Stimulated activated CD4-positive, alpha-beta T cell treated with anti-CD3 and anti-CD28 coated beads, Interleukin-12 subunit alpha, Interleukin-12 subunit beta, amount 100 ng/mL, for 24 hours (primary cell): ENCODE measurements at places on chromosomes 16 and 17.
A peak's percentile ranks its signal among the peaks of the same experiment; 100 is the strongest.

DNA sequence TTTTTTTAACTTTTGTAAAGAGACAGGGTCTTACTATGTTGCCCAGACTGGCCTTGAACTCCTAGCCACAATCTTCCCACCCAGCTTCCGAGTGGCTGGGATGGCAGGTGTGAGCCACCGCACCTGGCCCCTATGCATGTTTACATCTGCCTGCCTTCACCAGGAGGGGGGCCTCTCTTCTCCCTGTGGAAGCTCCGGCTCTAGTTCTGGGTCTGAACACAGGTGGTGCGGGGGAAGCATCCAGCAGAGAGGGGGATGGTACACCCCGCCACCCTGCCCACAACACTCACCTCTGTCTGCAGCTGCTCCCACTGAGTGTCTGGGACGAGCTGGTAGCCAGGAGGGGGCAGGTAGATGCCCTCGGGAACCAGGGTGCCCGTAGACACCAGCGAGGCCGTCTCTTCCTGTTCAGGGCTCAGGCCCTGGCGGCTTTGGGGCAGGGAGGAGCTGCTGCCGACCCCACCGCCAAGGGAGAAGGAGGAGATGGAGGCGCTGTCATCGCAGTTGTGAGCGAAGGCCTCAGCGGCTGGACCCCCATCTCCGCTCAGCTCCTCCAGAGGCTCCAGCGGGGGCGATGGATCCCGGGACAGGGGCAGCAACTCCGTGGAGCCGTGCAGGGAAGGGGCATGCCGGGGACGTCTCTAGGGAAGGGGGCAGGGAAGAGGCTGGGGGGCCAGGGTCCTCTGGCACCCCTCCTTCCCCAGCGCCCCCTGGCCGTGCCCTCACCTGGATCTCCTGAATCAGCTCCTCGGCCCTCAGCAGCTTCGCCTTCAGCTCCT lies 10.9 kb downstream of the RABEP2 start:
- no peak for DNase-seq

DNA sequence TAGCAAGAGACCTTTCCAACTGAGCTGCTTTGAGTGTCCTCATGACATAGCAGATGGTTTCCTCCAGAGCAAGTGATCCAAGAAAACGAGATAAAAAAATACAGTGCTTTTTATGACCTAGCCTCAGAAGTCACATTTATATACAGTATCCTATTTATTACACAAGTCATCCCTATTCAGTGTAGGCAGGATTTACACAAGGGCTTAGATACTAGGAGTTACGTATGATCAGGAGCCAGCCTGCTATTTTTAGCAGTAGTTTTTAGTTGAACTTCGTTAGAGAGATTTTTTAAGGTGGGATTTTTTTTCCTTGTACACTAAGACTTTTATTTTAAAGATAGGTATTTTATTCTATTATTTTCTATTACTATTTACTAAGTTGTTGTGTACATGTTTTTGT lies 58.4 kb downstream of the PHKB start:
- DNase-seq = no peak

GRCh38 chr16:11679250-11679649 lies 11.0 kb downstream of the SNN start:
- no peak for DNase-seq

GRCh38 chr16:17343028-17343427 lies 127.7 kb downstream of the XYLT1 start:
- DNase-seq = no peak

DNA sequence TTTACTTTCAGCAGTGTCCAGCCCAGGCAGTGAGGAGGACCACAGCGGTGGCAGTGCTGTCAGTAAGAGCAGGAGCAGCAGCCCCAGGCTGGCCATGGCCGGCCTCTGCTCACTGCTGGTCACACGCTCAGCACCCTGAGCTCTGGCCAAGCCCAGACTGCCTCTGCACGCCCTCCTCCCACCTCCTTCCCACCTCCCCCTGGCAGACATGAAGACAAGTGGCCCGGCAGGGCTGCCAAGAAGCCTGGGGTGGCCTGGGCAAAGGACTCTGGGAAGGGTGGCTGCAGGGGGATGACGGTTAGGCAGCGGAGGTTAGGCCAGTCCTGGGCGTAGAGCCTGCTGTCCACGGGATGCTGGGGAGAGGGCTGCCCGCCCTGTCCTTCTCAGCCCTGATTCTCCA lies at the start of gene C16orf89:
TSS of gene C16orf89 (minus strand) at position 144 of the 400 bp plus-strand sequence. CDS start at position 96, 48 bp downstream.
- no peak for DNase-seq

GRCh38 chr16:88420496-88420895 lies 32.6 kb upstream of the ZFPM1 start:
- no peak for DNase-seq

- no peak for DNase-seq
These were observed 51.5 kb downstream of the GNAO1 start for GRCh38 chr16:56242740-56243139.

DNA sequence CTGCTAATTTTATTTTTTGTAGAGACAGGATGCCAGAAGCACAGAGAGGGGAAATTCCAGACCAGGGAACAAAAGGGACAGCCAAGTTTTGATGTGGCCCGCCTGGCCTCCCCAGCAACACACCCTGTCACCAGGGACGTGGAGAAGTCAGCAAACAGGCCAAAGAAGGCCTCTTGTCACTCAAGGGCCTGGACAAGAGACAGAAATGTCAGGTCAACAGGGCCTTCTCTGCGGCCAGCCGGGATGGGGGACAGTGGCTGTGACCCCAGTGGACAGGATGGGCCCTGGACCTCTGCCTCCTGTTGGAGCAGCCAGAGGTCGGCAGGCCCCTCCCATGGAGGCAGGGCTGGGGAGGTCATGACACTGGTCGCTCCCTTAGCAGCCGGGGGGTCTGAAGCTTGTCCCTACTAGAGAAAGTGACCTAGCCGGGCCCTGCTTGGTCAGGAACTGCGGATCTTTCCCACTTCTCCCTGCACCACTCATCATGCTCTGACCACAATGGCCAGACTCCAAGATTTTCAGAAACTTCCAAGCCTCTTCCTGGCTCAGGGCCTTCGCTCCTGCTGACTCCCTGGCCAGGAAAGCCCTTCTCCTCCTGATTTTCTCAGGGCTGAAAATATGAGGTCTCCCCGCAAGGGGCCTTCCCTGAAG lies 9.2 kb upstream of the TVP23A start:
- DNase-seq = no peak

DNA sequence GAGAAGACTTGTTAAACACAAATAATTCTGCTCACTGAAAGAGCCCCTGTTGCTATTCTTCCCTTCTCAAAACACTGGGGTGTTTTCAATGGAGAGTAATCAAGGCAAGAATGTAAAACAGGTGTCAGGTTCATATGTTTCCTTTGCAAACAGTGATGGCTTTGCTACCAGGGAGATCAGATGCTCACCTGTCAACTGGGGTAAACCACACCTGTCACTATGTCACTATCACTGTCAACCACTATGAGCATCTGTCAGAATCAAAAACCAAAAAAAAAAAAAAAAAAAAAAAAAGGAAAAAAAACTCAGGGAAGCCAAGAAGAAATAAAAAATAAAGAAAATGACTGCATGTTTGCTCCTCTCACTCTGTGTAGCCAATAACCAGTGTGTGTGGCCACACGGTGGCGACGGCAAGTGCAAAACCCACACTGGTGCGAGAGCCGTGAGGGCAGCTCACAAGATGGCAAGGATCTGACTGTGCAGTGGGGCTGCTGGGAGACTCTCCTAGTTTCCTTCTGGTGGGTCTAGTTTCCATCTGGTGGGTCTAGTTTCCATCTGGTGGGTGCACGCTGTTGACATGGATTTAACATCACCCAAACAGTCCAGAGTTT lies 22.7 kb downstream of the USP22 start:
- no peak for DNase-seq

DNA sequence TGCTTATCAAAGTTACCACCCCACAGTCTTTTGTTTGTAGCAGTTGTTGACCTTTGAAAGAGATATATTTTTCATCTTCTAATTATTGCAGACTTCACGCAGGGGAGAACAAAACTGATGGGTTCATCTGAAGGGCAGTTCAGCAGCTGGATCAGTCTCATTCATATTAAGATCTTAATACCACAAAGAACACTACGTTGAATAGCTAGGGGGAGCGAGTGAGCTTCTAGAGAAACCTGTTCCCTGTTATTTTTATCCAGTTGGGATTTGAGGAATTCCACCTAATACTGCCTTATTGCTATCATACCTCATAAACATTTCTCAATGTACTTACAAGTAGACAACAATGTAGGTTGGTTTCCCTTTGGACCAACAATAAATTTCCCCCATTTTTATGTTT lies 306.1 kb upstream of the KIF2B start:
- no peak for DNase-seq

DNA sequence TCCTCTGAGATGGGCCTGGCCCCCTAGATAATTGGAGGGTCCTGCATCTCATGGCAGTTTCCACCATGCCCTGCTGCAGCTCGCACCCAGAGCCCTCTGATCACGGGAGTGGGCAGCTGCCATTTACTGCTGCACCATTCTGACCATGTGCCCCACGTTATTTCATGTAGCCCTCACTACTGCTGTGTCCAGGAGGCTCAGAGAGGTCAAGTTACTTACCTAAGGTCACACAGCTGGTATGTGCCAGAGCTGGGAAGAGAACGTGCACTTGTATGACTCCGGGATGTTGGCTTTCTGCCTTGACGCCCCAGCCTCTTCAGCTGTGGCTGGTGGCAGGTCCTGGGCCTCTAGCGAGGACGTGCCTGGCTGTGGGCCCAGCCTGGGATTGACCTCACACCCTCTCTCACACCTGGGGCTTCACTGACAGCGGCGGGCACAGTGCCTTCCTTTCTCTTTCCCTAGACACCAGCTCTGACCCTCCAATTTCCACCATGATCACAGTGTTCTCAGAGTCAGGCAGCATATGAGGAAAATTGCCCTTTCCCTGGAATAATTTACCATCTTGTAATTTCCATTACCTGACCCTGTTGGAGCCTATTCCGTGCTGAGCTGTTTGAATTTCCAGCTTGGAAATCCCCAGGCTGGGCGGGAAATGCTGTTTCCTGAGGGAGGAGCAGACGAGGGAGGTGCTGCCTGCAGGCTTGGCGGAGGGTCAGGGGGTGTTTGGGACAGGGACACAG lies 18.5 kb upstream of the DOC2B start:
- DNase-seq = no peak

GRCh38 chr16:1946495-1947368 lies 3.7 kb upstream of the MSRB1 start:
- DNase-seq = no peak

DNA sequence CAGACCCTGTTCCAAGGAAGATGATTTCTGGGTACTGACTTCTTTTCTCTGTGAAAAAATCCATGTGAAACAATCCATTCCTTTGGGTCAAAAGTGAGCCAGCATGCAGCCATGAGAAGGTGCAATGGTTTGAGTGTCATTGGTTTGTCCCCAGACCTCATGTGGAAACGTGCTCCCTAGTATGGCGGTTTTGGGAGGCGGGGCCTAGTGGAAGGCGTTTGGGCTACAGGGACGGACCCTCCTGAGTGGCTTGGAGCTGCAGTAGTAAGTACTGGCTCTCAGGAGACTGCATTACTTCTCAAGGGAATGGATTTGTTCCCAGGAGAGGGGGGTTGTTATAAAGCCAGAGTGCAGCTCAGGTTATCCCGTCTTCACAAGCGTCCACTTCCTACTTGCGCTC lies 19.4 kb downstream of the ELAC2 start:
- no peak for DNase-seq

- no peak for DNase-seq
These were observed 47.2 kb downstream of the YPEL2 start for GRCh38 chr17:59378675-59379074.

GRCh38 chr17:77254951-77255825 lies 114.4 kb downstream of the SEC14L1 start:
- DNase-seq = no peak

GRCh38 chr16:79316004-79316458 lies 284.5 kb downstream of the MAF start:
- peak; percentile 55 for DNase-seq

GRCh38 chr17:247767-248166 lies 66.3 kb upstream of the DOC2B start:
- DNase-seq = no peak

DNA sequence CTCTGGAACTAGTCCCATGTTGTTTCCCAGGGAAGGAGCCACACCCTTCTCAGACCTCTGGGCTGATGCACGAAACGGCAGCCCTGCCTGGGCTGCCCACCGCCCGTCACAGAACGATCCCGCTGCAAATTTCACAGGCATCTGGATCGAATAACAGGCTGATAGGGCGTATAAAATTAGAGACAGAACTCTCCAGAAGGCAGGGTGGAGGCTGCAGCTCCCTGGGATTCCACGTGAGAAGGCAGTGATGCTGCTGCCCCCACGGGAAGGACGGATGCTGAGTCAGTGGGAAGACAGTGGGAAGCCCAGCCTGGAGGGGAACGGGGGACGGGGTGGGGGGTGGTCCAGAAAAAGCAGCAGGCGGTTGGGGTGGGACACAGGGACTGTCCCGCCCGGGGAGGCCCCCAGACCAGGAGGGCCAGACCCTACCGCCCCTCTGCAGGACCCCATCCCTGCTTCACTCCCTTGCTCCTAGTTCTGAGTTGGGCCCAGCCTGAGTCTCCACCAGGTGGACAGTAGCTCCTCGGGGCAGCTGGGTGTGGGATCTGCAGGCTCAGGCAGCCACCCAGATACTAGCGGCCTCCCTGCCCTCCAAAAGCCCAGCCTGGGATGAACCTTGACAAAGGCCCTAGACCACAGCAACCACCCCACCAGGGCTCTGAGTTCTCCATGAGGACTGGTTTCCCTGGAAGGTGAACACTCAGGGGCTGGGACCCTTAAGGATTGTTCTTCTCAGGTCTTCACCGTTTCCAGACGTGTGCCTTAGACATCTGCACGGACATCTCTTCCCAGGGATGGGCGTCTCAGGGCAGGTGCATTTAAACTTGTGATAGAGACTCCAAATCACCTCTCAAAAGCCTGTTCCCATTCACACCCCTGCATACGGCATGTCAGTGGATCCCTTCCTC lies 117.8 kb downstream of the METRNL start:
- DNase-seq = no peak

GRCh38 chr17:66175892-66176291 lies 16.0 kb downstream of the CEP112 start:
- no peak for DNase-seq

DNA sequence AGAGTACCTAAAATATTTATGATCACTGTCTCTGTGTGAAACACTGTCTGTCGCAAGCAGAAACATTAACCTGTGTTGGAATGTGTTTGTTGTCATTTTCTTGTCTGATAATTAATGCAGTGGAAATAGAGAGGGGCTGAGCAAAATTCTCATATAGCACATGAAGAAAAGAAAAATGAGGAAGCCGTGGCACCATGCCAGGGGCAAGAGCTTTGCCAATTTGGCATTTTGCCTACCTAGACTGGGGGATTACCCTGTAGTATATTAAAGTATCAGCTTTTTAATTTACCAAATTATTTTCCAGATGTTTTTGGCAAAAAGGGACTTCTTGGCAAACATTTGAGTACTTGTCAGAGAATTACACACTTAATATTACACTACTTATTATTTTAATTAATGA lies 1326.6 kb upstream of the GOT2 start:
- DNase-seq = no peak

DNA sequence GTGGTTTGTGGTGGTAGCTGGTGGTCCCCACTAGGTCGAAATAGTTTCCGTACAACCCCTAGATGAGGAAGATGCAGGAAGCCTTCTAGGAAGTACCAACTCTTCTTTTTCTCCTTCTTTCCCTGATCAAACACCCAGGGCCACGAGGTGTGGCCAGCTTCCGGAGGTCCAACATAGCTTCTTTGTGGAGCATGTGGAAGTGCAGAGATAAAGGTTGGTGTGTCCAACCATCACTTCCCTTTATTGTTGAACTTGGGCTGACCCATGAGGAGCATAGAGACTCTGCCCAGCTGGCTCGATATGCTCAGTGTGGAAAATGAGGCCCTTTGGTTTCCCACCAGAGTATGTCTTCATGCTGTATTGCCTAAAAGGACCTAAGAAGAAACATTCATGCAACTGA lies 6.3 kb upstream of the RGS9 start:
- no peak for DNase-seq
